ENCODE measurements at places on chromosomes 7 and 10.

DNA sequence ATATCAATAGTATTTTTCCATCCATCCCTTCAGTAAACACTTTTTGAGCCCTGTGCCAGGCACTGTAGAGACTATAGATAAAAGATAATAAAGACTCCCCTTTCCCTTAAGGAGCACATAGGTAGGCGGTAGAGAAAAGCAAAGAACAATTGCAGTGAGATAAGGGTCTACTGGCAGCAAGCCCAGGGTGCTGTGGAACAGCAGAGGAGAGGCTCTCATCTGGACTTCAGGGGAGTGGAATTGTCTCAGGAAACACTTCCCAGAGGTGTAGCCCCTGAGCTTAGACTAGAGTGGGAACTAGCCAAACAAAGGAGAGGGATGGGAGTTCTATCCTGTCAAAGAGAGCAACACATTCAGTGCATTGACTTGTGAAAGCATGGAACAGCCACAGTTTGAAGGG is 102.0 kb downstream of the NRF1 start:
- DNase-seq = no peak

DNA sequence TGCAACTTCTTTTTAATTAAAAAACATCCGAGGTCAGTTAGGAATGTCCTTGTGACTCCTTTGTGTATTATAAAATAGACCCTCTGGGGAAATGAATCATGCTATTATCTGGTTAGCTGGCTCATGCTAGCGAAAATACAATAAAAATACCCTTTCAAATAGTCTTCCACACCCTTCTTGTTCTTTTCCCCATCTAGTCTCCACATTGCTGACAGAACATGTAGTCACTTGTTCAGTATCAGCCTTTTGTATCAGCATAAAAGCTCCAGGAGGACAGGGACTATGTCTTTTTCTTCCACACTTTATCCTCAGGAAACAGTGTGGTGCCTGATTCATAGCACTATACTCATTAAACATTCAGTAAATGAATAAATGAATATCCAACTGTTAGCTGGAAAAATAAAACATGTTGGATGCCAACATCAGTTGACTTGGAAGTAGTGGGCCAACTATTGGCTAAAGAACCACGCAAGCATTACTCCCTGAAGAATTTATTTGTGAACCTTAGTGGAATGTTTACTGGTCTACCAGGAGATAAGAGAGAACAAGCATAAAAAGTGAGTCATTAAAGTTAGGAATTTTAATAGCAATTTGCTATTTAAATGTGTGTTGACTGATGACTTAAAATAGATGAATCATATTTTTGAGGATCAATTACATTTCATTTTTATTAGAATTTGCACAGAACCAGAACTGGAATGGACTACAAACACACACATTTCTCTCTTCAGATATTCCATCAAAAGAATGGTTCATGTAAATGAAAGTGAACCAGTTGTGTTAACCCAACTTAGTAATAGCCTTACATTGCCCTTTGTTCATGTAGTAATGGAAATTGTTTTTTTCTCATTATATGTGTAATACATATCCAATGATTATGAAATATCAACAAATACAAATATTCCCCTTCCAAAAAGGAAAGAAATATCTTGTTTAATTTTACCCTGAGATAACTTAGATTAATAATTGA is 129.6 kb downstream of the DKK1 start:
- no peak for DNase-seq

GRCh38 chr10:61973906-61974305 is 72.4 kb downstream of the ARID5B start:
- DNase-seq = peak; percentile 35

GRCh38 chr7:116339564-116339963 is 129.2 kb downstream of the TES start:
- DNase-seq = no peak

- no peak for DNase-seq
These were observed 20.3 kb upstream of the HYAL4 start for GRCh38 chr7:123824754-123825067.

- DNase-seq = peak; percentile 67
These were observed 49.5 kb upstream of the EBF3 start for GRCh38 chr10:130013335-130014262.

DNA sequence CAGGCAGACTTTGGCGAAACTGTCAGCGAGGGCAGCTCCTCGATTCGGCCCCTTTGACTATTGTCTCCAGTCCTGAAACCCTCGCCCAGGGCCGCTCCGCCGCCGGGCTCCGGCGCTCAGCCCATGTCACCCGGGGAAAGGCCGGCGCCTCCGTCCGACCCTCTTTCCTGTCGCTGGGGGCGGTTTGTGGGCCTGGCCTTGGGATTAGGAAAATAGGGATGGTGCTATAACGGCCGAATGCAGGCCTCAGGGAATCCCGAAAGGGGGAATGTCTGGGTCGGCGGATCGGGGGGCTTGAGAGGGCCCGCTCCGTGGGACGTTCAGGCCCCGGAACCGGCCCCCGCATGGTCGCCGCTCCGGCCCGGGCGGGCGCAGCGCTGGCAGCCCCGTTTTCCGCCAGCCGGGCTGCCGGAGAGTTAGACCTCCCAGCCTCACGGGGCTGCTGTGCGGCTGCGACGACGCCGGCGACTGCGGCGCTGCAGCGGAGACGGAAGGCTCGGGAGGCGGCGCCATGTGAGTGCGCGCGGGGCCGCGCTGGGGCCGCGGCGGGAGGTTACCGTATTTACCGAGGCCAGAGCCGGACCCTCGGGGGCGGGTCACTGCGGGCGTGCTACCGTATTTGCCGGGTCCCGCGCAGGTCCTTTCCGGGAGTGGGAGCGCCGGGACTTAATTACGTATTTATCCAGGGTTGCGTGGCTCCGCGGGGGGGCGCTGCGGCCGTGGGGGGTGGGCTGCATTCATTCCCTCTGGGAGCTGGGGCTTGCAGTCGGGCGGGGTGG is 25.9 kb downstream of the ZNF775 start:
- DNase-seq = peak; percentile 91
